Stimulated activated CD8-positive, alpha-beta memory T cell treated with anti-CD3 and anti-CD28 coated beads, Interleukin-7, amount 100 ng/mL, for 4 hours (primary cell): ENCODE measurements at places on chromosomes 2 and 18.

GRCh38 chr2:117321816-117322215, 492.7 kb upstream of the DDX18 start:
- no peak for DNase-seq

- DNase-seq: no peak
These were observed 1.1 kb upstream of the NAPG start for GRCh38 chr18:10524507-10525370.

GRCh38 chr2:54618646-54619565, 104.6 kb upstream of the EML6 start:
- DNase-seq: no peak

DNA sequence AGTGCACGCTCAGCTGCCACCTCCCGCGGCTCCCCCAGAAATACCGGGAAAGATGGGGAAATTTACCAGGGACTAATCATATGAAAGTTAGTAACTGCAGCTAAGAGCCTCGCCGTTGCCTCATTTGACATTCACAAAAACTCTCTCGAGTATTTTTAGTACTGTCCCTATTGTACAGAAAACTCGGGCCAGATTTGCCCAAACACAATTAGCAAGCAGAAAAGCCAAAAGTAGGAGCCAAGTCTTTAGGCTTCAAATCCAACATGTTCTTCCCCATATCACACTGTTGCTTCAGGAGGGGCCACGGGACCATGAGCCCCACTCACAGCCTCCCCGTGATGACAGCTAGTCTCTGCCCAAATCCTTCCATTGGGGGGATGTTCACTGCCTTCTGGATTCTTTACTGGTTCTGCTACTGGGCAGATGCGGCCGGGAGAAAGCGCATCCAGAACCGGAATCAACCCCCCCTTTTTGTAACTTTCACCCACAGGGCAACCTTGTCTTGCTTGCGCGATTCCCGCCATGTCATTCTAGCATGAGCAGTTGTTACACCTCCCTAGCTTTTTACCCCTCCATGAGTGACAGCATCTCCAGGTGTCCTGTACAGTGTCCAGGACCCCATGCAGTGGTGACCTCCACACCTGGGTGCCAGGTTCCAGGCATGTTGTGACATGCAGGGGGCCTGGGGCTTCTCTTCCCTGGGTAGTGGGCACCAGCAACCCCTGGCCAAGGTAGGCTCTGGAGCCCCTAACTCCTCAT, 35.2 kb downstream of the CENPO start:
- no peak for DNase-seq

- no peak for DNase-seq
These were observed 517.0 kb downstream of the PTPRM start for GRCh38 chr18:8084160-8084559.

GRCh38 chr2:237961637-237962036, 5.2 kb upstream of the UBE2F start:
- DNase-seq: no peak

GRCh38 chr2:214987261-214987660, 151.2 kb downstream of the ABCA12 start:
- no peak for DNase-seq

DNA sequence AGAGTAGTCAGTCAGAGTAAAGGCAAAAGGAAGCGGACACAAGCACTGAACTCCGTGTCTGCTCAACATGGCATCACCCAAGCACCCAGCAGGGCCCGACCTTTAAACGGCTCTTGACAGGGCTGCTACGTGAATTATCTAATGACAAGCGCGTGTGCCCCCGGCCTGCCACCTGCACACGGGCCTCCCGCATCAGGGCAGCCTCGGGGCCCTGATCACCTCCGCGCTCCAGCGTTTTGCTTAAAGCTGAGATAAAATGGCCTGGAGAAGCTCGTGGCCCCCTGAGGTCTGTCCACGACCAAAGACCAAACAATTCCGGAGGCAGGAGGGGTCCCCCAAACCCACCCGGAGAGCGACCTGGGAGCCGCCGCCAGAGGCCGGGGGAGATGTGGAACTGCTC, 376 bp downstream of the NDUFA10 start:
- no peak for DNase-seq

DNA sequence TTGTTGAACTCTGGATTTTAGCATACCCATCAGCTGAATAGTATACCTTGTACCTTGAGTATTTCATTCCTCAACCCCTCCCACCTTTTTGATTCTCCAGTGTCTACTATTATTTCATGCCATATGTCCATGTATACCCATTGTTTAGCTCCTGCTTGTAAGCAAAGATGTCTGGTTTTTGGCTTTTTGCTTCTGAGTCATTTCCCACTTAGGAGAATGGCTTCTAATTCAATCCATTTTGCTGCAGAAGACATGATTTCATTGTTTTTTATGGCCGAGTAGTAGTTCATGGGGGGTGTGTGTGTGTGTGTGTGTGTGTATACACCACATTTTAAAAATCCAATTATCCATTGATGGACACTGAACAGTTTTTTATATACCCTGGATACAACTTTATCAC, 24.3 kb upstream of the MOCOS start:
- no peak for DNase-seq

- DNase-seq: no peak
These were observed 63.0 kb downstream of the ADNP2 start for GRCh38 chr18:80172056-80172455.

- DNase-seq: no peak
These were observed 647.7 kb upstream of the ZNF804A start for GRCh38 chr2:183950673-183951072.

- DNase-seq: no peak
These were observed 30.3 kb downstream of the TNS1 start for GRCh38 chr2:217972490-217972889.

DNA sequence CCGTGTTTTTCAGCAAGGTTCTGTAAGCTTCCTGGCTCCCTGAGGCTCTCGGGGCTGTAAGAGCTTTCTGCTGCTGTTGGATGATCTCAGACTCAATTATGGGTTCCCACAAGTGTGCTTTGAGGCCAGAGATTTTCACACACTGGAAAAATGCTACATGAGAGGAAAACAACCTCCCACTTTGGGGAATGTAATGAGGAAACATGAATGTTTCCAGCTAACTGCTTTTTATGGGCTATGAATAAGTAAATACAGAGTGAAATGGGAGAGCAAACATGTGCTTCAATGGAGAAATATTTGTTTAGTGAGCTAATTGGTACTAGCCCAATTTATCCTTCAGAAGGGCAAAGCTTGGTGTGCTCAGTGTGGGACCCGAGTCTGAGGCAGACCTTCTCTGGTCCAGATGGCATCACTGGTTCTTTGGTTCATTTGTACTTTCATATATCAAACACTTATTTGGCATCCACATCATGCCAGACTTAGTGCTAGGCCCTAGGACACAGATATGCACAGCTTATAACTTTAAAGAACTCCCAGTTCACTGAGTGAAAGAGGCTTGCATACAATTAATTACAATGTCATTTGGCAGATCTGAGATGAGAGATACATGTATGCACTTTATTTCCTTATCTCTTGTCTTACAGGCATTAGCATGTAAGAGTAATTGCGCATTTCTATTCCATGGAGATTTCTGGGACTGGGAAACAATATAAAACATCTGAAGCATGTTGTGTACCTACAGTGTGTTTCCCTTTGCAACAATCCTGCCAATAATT, 248.8 kb downstream of the RDH14 start:
- DNase-seq: no peak

DNA sequence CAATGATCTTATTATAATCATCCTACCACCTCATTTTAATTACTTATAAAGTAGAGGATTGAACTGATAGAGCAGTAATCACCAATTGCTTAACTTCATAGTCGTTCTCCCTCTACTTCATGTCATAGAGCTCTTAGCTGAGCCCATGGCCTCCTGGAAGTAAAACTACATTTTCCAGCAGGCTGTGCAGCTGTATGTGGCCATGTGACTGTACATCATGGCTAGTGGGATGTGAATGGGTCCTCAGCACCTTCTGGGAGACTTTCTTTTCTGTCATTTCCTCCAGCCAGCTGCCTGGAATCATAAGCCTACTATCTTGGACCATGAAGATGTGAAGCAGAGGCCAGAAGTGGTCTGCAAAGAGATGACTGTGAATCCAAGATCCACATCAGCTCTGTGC, 128.7 kb upstream of the SKOR2 start:
- DNase-seq: no peak

DNA sequence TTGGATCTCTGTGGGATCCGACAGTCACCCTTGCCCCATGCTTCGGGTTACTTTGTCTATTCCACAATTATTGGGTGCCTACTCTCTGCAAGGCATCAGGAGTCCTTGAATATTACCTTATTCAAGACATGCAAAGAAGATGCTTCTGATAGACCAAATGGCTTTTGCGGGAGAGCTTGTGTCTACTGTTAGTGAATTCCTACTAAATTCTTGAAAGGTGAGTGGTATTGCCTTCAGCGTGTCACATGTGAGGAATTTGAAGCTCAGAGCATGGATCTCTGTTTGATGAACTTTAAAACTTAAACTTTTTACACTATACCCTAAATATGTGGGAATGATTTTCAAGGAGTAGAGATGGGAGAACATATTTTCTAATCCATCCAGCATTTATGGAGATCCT, 184.4 kb downstream of the LTBP1 start:
- DNase-seq: no peak

- no peak for DNase-seq
These were observed 303.3 kb upstream of the GULP1 start for GRCh38 chr2:187988348-187988747.

DNA sequence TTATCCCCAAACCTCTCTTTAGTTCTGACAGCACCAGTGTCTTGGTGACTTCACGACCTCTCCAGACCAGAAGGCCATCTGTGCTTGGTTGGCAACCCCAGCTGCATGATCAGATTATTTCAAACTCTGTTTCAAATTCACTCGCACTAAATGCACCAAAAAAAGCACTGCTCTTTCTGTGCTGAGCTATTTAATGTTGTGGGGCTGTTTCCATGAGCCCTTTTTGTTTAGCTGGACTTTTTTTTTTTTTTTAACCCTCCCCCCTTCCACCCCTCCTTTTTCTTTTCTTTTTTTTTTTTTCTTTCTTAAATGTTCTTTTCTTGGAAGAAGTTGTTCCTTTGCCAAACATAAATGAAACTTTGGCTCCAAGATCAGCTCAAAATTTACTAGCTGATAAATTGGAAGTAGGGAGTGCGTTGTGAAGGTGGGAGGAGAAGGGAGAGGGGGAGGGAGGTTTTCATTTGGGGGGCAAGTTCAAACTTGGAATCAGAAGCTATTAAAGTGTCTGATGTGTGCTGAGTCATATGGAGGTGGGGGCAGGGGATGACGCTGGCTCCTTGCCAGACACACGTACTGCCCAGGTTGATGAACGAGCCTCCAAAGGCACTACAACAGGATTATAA, 543.0 kb upstream of the TNP1 start:
- no peak for DNase-seq

GRCh38 chr2:197263077-197263476, 47.5 kb downstream of the ANKRD44 start:
- no peak for DNase-seq

GRCh38 chr2:195572895-195573683, 83.9 kb upstream of the SLC39A10 start:
- DNase-seq: no peak

- no peak for DNase-seq
These were observed 71.4 kb upstream of the LDLRAD4 start for GRCh38 chr18:13147130-13147529.

DNA sequence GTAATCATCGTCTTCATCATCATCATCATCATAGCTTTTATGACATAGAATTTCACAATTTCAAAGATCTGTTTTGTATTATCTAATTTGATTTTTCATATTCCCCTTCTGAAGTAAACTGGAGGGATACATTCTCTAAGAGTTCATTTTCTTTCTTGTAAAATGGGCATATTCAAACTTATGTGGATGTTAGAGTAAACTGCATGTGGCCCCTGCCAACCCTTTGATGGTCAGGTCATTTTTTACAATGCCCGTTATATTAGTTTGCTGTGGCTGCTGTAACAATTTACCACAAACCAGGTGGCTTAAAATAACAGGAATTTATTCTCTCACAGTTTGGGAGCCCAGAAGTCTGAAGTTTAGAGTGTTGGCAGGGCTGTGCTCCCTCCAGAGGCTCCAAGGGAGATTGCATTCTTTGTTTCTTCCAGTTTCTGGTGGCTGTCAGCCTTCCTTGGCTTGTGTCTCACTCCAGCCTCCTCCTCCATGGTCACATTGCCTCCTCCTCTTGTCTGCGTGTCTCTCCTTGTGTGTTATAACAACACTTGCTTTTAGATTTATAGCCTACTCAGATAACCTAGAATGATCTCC, 127.5 kb upstream of the MMADHC start:
- DNase-seq: no peak

DNA sequence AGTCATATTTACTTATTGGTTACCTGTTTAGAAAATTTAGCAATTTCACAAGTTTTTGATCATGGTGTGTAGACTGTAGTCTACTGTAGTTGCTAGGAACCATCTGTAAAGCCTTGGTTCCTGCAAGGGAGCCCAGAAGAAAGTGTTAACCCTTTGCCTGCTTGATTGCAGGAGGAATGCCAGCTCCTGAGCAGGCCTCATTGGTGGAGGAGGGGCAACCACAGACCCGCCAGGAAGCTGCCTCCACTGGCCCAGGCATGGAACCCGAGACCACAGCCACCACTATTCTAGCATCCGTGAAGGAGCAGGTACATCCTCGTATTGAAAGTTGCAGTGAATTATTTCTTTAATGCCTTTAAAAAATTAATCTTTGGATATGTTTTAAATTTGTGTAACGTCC, 76.3 kb downstream of the PKP4 start:
- DNase-seq: no peak

DNA sequence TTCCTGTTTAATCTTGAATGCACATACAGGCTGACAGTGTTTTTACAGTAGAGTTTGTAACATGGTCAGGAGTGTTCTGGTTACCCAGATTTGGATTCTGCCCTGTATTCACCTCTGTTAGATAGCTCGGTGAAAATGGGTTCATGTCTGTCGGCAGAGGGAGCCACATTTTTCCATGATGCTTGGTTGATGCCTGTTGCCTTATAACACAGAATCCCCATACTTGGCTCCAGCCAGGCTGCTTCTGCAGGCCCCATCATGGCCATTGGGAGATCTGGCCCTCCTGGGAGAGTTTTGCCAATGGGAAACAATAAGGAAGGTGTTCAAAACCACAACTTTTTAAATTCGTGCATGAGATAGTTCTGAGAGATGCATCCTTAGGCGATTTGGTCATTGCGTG, 78.1 kb downstream of the WDSUB1 start:
- no peak for DNase-seq

- DNase-seq: no peak
These were observed 64.5 kb upstream of the AMMECR1L start for GRCh38 chr2:127950264-127950663.

GRCh38 chr2:36663295-36663694, 33.2 kb upstream of the VIT start:
- no peak for DNase-seq

DNA sequence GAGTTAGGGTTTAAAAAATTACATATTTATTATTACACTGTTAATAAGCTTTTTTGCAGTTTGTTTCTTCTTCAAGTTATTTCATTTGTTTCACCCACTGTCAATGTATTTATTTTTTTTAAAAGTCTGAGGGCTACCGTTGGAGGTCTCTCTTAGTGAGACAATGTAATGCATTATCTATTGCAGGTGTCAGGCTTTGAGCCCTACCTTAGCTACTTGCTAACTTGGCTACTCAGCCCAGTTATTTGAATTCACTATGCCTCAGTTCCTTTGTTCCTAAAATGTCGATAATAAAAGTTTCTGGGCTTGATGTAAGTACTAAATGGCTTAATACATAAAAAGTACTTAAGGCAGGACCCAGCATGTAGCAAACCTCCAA, 458 bp upstream of the TFPI start:
- no peak for DNase-seq

GRCh38 chr2:128531856-128532255, 213.2 kb upstream of the HS6ST1 start:
- DNase-seq: no peak
